NAMALWA (cell line): ENCODE measurements at places on chromosomes 4 and X.
A peak's percentile ranks its signal among the peaks of the same experiment; 100 is the strongest.

GRCh38 chrX:68867458-68868112 is 38.8 kb downstream of the EFNB1 start:
- DNase-seq, result no peak

DNA sequence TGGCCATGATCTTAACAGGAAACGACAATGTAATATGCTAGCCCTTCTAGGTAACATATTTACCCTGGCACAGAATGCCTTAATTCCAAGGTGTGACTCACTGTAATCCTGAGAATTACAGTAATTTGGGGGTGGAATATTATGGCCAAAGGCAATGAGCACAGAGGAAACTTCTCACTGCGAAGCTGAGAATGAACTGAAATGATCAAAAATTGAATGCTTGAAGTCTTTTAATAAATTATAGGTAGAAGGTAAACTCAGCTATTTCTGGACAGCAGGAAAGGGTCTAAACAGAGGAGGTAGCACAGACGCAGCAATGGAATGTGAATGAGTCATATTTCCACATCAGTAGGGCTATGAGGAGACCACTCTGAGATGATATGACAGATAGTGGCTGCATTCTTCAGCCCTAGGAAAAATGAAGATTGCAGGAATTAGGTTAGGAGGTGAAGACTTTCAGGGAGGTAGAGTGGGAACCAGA is 312.6 kb downstream of the PACRGL start:
- no peak for DNase-seq

DNA sequence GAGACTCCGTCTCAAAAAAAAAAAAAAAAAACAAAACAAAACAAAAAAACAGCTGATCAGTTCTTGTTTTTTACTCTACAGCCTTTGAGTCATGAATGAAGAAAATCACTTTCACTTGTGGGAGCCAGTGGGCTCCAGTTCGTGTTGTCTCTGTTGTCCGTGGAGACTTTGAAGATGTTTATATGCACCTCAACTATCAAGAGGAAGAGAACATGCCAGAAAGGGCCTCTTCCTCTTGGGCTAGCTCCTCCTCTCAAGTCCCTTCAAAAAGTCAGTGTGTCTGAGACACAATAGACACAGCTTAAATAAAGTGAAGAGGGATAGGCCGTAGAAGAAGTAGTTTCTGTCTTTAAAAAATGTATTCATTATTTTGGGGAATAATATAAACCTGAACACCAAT is 182.7 kb downstream of the KDR start:
- no peak for DNase-seq

GRCh38 chrX:9195199-9195880 is 161.4 kb upstream of the FAM9B start:
- peak; percentile 1 for DNase-seq

- no peak for DNase-seq
Observed at GRCh38 chr4:71011451-71011850, 18.0 kb downstream of the DCK start.

DNA sequence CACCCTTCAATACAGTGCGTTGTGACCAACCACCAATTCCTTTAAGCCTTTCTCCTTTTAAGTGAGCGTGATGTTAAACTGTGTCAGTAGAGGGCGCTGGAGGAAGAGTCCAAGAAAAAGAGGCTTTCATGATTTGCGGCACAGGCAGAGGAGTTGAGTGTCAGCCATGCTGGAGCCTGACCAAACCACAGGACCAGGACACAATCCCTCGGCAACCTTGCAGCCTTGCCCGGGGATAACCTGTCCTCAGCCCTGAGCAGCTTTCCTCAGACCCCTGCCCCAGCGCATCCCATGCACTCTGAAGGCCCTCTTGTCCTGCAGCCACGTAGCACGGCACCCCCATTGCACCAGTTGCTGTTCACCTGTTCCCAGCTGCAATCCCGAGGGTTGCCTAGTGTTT is 53.5 kb upstream of the SMIM31 start:
- DNase-seq, result peak; percentile 52

- DNase-seq, result no peak
Observed at GRCh38 chrX:131977619-131978018, 45.5 kb upstream of the STK26 start.

DNA sequence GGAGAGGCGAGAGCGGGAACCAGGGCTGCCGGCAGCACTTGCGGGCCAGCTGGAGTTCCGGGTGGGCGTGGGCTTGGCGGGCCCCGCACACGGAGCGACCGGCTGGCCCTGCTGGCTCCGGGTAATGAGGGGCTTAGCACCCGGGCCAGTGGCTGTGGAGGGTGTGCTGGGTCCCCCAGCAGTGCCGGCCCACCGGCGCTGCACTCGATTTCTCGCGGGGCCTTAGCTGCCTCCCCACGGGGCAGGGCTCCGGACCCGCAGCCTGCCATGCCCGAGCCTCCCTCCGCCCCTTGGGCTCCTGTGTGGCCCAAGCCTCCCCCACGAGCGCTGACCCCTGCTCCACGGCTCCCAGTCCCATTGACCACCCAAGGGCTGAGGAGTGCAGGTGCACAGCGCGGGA is 25.2 kb upstream of the KIT start:
- DNase-seq, result no peak

- DNase-seq, result no peak
Observed at GRCh38 chr4:37440501-37440900, 196.0 kb downstream of the NWD2 start.

DNA sequence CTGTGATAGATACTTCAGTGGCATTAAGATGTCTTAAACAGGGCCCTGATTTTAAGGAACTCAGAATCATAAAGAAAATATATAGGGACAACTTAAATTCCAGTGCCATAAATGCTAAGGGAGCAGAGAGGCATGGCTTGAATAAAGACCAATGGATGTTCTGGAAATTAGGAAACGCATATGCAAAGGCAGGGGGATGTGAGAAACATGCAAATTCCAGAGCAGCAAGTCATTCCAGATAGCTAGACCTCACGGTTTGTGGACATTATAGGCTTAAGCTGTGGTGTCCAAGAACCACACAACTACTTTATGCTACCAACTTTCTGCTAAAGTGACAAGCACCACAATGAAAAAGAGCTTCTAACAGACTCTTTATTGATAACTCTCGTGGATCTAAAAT is 132.6 kb upstream of the ANK2 start:
- DNase-seq, result no peak

GRCh38 chrX:66004928-66005829 is 34.7 kb downstream of the VSIG4 start:
- no peak for DNase-seq
